ENCODE measurements at places on chromosomes 1 and 21.
A peak's percentile ranks its signal among the peaks of the same experiment; 100 is the strongest.

DNA sequence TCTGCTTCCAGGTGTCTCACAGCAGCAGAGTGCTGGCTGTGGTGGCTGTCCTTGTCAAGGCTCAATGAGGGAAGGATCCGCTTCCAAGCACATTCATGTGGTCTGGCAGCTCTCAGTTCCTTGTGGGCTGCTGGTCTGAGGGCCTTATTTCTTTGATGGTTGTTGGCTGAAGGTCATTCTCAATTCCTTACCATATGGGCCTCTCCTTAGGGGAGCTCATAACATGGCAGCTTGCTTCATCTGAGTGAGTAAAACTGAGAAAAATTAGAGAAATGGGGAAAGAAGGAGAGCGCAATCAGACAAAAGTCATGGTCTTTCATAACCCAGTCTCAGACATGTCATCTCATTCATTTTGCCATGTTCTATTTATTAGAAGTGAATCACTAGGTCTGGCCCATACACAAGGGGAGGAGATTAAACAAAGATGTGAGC is 81.7 kb upstream of the TSPAN2 start:
- peak; percentile 57 for DNase-seq

- no peak for DNase-seq
Observed at GRCh38 chr1:240508201-240508600, 103.8 kb downstream of the GREM2 start.

- DNase-seq, result peak; percentile 77
Observed at GRCh38 chr1:223207293-223208066, 64.4 kb upstream of the TLR5 start.

DNA sequence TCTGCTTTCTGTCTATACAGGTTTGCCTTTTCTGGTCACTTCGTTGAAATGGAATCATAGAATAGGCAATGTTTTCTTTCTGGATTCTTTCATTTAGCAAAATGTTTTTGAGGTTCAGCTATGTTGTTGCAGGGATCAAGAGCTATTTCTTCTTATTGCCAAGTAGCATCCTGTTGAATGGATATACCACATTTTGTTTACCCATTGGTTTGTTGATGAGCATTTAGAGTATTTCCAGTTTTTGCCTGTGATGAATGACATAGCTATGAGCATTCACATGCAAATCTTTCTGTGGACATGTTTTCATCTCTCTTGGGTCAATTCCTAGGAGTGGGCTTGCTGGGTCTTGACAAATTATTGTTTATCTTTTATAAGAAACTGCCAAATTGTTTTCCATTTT is 115.5 kb downstream of the ACTL8 start:
- no peak for DNase-seq

GRCh38 chr1:11187494-11187893 is 1.7 kb upstream of the ANGPTL7 start:
- no peak for DNase-seq

DNA sequence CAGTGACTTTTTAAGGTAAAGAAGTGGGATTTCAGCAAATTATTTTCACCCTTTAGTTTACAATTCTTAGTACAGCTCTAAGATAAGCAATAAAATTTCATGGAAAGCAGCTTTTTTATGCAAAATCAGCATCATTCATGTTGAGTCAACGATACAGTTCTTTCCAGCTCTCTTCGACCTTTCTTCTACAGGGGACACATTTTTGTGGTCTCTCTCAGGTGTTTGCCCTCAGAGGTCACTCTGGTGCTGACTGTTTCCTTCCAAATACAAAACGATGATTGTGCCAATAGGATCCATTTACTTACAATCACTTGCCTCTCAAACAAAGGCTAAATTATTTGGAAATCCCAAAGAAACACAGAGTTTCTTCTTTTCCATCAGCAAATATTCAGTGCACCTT is 51.0 kb downstream of the PSMG1 start:
- no peak for DNase-seq

DNA sequence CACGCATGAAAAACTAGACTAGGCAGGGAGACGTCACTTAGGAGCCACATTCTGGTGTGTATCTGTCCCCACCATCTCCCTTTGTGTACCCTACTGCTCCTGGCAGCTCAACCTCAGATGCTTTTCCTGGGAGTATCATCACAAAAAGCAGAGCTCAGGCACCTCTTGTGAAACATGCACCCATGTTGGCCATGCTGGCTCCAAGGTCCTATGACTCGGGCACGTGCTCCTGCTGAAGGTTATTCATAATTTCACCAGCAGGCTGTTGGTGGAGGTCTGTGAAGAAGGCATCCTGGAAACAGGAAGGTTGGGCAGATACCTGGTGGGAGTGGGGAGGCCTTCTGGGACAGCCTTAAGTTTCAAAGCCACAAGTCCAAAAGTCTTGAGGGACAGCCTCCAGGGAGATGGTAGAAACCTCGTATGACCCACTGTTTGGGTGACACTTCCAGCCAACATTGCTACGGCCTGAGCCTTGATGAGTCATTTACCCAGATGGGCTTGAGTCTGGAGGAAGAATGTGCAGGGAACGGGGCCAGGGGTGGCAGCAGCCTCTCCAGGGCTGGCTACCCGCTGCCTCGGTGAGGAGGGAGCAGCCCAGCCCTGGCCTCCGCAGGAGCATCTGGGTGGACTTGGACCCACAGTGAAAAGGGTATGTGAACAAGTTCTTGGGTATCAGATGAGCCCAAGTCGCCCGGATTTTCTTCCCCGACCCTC is 75.8 kb downstream of the PGBD5 start:
- DNase-seq, result no peak

- DNase-seq, result no peak
Observed at GRCh38 chr1:44672961-44673674, 1.2 kb downstream of the TMEM53 start.

DNA sequence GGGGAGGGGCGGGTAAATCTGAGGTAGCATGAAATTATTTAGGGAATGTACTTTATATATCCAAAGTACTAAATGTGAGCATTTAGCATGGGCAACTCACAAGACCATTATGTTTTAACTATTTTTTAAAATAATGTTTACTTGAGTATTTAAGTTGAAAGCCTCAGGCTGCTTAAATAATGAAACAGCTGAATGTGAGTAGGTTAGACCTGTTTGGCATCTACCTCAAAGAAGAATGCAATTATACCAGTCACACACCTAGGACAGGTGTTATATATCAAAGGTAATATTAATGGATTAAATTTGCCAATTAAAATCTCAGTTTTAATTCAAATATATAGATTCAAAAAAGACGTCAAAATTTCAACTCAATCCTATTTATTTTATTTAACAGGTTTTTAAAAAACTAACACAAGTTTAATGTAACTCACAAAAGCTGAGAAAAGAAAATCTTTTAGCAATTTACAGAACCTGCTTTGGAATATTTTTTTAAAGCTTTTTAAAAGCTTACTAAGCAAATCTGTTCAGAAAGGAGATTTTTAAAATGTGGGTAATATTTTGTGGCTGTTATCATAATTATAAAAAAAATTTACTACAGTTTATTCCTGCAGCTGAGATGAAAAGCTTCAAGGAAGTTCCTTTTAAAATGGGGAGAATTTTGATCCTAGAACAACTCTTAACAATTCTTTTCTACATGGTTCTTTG is 104.6 kb upstream of the LBR start:
- no peak for DNase-seq

- no peak for DNase-seq
Observed at GRCh38 chr1:228288536-228289238, 80.8 kb downstream of the OBSCN start.

- no peak for DNase-seq
Observed at GRCh38 chr1:97427371-97427770, 493.5 kb downstream of the DPYD start.

DNA sequence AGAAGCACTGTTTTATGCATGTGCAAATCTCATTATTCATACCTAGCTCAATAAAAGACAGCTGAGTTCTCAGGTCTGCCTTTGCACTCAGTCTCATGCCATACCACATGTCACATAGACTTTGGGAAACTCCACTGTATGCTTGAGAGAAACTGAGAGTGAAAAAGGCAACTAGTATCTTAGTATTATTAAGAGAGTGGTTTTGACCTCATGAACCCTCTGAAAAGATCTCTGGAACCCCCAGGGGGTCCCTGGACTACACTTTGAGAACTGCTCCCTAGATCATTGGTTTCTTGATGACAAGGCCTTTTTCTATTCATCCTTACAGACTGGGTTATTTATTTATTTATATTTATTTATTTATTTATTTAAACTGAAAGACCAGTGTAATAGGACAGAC is 3.7 kb upstream of the RHEX start:
- no peak for DNase-seq

DNA sequence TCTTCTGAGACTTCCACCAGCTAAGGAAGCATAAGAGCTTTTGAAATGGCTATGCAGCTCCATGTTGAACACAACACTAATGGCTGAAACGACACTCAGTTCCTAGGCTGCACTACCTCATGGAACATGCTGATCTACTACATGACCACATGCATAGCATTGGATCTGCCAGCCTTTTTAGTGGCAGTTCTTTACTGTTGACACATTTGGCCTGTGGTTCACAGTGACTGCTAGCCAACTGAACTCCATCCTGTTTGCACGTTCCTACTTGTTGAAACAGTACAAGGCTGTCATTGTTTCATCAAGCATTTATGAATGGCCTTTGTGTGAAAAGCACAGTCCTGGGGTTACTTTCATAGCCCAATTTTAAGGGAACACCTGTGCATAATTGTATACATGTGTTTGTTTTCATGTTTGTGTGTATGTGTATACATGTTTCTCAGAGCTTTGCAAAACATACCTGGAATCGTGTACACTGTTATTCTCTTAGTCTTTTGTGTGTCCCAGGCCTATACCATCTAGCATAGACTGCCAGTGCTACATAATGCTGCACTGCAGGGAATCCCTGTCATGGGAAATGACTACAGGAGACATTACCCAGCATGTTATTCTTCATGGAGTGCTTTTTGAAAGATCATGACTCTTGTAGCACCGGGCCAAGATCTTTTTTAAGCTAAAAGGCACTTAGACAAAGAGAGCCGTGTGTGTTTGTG is 179.6 kb upstream of the ESRRG start:
- DNase-seq, result no peak

DNA sequence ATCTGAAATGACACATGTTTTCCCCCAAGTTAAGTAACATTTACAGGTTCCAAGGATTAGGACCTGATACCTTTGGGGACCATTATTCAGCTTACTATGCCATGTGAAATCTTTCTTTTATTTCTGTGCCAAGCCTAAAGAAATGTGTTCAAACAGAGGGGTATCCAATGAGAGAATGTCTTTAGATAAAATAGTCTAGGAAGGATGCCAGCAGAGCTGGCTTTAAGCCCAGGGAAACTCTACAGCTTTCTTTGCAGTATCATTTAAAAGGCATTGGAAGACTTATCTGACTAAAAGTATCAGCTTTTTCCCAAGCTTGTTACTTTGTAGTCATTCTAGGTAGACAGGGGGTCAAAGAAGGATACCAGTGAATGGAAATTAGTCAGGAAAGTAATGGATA is 860.4 kb downstream of the PLA2G4A start:
- peak; percentile 25 for DNase-seq

DNA sequence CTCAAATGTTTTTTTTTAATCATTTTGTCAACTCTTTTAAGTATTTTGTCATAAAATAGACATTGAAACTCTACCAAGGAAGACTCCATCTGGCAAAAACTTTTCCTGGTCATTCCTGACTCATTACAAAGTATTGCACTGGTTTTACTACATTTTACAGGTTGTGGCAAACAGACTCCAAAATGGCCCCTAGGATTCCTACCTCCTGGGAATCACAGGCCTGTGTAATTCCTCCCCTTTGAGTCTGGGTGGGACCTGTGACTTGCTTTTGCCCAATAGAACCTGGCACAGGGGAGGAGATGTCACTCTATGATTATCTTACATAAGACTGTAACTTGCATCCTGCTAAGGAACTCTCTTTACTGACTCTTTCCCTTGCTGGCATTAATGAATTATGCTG is 123.6 kb upstream of the KCNJ6 start:
- no peak for DNase-seq

- no peak for DNase-seq
Observed at GRCh38 chr1:154983776-154984466, 777 bp downstream of the FLAD1 start.

- DNase-seq, result peak; percentile 62
Observed at GRCh38 chr1:25028907-25029599, 99.0 kb upstream of the RUNX3 start.

DNA sequence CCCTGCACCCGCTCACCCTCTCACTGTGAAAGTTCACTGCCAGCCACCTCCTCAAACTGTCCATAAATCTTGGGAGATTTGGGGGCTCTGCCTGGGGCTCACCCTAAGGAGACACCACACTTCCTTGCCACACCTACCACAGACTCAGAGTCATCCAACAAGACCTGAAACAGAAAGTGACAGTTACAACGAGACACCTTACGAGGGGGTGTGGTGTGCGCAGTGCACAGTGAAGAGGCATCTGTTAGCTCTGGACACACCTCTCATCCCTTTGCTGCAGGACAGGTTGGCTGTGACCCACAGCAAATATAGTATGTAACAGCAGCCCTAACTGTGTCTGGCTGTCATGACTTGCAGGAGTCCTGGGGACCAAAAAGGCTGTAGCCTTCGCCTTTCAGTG is 190.2 kb downstream of the NR5A2 start:
- DNase-seq, result no peak

GRCh38 chr1:11134898-11135266 is 35.2 kb upstream of the EXOSC10 start:
- DNase-seq, result no peak

DNA sequence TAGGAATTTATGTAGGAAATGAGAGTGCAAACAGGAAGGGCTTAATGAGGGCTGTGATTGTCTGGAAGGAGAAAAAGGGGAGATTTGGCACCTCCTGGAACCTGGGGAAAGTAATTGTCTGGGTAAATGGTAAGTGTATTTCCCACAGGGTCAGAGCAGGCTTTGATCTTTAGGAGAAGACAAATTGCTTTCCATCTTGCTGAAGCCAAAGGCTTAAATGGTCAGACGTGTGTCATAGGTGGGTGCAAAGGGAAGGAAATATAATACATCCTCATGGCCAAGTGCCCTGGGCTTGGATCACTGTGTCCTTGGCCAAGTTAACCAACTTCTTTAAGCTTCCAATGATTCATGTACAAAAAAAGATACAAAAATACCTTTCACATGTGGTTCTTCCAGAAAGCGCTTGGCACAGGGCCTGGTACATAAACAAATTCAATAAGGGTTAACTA is 1.3 kb upstream of the DUSP23 start:
- DNase-seq, result no peak

GRCh38 chr1:219119839-219120238 is 53.8 kb upstream of the LYPLAL1 start:
- no peak for DNase-seq

DNA sequence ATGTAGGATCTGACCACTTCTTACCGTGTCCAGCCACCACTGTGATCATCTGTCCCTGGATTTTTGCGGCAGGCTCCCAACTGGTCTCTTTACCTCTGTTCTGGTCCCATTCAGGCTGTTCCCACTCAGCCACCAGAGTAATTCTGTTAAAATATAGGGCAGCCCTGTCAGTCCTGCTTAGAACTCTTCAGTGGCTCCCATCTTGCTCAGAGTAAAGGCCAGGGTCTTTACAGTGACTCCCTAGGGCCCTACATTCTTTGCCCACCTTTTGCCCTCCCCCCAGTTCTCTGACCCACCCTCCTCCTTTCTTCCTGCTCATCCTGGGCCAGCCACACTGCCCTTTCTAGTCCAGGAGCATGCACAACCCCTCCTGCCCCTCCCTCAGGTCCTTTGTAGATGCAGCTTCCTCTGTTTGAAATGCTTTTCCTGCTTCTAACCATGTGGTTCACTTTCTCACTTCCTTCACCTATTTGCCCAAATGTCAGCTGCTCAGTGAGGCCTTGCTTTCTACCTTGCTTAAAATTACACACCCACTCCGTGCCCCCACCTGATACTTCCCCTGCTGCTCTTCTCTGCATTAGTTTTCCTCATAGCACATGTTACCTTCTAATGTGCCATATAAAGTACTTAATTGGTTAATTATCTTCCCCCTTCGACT is 7.8 kb downstream of the UBIAD1 start:
- no peak for DNase-seq
